ENCODE measurements at places on chromosomes 5 and 9.

DNA sequence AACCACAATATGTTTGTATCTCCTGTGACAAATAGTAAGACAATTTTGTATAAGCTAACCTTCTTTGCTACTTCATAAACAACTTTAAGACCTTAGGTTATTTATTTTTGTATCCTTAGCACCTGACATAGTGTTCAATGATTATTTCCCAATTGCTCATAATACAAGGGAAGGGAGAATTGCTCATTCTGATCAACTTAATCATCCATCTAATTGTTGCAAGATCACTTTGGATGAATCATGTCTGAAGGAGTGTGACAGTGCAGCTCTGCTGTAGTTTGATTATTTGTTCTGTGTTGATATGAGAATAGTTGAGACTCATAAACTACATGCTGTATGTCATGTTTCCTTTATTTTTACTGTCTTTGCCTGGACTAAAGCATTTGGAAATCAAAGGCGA lies 721.3 kb upstream of the SEMA6A start:
- no peak for DNase-seq

DNA sequence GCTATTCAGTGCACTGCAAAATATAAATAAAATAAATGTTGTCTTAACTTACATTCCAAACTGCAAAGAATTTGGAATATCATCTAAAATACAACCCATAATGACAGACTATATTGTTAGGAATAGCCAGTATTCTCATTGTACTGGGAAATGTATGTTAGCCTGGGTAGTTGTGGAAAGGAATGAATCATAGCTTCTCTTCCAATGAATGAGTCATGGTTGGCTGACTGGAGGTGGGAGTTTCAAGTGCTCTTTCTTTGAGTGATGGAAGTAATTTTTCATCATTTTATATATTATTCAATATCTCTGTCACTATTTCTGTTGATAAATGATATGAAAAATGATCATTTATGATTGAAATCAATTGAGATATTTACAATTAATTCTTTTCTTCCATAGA lies 158.6 kb upstream of the ARRDC3 start:
- DNase-seq, result no peak

DNA sequence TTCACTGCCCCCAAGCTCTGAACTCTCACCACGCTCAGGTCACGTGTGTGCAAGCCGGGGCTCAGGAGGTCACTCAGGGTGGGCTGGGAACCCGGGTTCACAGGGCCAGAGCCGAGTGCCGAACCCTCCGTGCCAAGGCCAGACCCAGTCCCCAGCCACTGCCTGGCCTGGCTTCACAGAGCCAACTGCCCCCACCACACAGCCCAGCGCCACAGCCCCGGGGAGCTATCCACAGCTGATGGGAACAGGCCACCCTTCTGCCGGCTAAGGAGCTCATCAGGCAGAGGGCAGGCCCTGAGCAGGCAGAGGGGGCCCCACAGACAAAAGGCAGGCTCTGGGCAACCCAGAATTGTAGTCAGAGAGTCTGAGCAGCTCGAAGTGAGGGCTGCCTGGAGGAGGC lies 117.0 kb downstream of the VAV2 start:
- DNase-seq, result no peak

DNA sequence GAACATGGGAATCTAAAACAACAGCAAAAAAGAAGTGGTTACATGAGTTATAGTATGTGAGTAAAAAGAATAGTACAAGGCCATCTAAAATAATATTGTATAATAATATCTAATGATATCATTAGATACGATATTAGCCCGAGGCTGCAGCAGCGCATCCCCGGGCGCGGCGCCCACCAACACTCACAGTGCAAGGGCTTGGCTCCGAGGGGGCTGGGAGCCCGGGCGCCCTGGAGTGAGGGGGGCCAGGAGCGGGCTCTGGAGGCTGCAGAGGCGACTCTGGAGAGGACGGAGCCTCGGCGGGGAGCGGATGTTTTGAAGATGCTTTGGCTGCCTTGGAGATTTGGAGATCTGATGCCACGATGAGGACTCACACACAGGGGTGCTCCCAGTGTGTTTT lies 68.1 kb upstream of the TMEM252 start:
- no peak for DNase-seq

DNA sequence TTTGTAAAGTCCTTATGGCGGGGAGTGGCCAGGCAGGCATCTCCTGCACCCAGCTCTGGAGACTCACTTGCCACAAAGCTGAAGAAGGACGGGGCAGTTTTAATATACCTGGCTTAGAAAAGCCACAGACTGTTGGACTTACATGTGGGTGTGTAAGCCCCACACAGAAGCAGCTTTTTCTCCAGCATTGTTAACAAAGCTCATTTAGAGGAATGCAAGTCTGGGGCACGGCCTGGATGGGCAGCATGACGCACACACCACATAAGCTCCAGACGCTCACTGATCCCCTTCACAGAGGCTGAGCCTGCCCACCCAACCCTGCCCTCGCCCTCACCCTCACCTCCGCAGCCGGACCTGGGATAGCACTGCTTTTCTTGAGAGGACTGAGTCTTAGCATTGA lies 58.0 kb upstream of the PDE8B start:
- DNase-seq, result no peak

DNA sequence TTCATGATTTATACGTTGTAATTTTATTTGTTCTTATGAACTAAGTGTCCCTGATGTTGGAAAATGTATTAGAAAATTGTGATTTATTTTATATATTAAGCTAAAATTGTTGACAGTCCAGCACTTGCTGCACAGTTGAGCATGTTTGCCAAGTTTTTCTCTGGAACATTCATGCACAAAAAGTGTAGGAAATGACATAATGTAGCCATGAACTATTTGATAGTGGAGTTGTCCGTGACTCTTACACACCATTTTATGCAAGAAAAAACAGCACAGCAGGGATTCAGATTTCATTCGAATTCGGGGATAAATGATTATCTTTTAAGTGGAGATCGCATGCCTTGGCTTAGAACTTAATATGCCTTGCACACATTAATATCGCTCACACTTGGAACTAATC lies 708.6 kb upstream of the WWC1 start:
- no peak for DNase-seq

GRCh38 chr5:83590966-83591365 lies 119.4 kb downstream of the VCAN start:
- DNase-seq, result no peak

DNA sequence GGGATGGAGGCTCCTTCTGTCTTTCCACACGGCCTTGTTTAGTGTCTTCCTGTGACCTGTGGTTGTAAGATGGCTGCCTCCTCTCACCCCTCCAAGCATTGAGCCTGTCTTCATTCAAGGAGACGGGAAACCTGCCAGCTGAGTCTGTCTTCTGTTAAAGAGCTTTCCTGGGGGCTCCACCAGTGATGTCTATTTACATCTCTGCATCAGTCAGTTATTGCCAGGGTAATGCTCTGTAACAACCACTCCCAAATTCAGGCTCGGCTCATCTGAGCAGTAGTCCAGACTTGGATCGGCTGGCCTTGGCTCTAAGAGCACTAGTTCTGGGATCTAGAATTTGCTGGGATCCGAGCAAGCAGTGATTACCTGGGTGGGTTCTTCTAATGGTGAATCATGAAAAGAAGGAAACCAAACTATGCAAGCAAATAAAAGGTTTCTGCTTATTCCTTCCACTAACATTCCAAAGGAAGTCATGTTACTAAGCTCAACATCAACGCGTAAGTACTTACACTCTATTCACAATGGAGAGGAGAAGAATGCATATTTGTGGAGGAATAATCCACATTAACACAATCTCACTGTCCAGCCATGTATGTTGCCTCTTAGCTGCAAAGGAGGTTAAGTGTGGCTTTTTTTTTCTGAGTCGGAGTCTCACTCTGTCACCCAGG lies 61.7 kb downstream of the GALNT12 start:
- DNase-seq, result no peak

- no peak for DNase-seq
Observed at GRCh38 chr9:113868501-113868900, 7.6 kb upstream of the ZNF618 start.

DNA sequence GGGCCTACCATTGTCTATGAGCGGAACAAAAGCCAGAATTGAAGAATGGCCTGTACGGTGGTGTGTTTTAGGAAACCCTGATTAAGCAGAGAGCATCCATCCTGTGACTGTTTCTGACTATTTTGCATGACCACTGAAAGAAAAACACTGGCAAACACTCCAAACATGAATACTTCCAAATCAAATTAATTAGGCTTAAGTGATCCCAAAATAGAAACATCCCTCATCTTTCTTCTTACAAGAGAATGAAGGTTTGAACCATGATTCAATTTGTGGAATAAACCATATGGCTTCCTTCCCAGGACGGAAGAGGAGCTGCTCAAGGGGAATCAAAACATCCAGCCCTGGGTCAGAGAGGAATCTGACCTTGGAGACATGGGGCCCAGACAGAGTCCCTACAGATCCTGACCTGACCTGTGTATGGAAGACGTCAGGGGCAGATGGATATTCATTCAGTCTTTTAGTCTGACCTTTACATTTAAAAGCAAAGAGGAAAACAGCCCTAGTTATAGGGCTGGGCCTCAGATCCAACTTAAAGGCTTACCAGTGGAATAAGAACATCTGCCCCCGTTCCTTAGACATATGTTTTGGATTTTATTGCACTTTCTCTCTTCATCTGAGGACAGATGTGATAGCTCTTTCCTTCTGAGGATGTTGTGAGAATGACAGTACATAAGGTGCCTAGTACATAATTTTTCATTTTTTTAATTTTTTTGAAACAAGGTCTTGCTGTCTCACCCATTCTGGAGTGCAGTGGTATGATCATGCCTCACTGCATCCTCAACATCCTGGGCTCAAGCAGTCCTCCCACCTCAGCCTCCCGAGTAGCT lies 17.6 kb upstream of the RECK start:
- DNase-seq, result no peak

- DNase-seq, result no peak
Observed at GRCh38 chr5:146338774-146339714, at the start of gene POU4F3. TSS of gene POU4F3 (plus strand) at chr5:146338839. CDS start at chr5:146339113, 274 bp downstream.

GRCh38 chr9:90741036-90741435 lies 60.6 kb upstream of the SYK start:
- DNase-seq, result no peak

DNA sequence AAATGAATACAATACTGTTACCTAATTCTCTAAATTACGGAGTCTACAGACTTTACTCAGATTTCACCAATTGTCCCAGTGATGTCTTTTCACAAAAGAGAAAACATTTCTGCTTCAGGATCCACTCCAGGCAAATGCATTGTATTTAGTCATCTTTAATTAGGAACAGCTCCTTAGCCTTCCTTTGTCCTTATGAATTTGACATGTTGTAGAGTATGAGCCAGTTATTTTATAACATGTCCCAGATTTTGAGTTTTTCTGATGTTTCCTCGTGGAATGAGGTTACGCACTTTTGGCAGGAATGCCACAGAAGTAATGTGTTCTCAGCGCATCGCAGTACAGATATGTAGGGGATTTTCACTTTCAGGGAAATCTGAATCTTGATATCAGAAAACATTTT lies 10.5 kb downstream of the HABP4 start:
- DNase-seq, result no peak

DNA sequence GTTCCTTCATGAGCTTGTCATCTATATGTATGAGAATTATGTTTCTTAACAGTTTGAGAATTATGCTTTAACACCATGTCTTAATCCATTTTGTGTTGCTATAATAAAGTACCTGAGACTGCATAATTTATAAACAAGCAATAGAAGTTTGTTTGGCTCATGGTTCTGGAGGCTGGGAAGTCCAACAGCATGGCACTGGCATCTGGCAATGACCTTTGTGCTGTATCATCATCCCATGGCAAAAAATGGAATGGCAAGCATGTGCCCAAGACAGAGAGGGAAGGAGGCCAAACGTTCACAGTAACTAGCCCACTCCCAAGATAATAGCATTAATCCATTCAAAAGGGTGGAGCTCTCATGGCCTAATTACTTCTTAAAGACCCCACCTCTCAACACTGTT lies 67.6 kb downstream of the MTX3 start:
- DNase-seq, result no peak

GRCh38 chr9:4098031-4098430 lies 201.8 kb downstream of the GLIS3 start:
- DNase-seq, result no peak

GRCh38 chr5:86878250-86878649 lies 260.5 kb downstream of the COX7C start:
- no peak for DNase-seq

DNA sequence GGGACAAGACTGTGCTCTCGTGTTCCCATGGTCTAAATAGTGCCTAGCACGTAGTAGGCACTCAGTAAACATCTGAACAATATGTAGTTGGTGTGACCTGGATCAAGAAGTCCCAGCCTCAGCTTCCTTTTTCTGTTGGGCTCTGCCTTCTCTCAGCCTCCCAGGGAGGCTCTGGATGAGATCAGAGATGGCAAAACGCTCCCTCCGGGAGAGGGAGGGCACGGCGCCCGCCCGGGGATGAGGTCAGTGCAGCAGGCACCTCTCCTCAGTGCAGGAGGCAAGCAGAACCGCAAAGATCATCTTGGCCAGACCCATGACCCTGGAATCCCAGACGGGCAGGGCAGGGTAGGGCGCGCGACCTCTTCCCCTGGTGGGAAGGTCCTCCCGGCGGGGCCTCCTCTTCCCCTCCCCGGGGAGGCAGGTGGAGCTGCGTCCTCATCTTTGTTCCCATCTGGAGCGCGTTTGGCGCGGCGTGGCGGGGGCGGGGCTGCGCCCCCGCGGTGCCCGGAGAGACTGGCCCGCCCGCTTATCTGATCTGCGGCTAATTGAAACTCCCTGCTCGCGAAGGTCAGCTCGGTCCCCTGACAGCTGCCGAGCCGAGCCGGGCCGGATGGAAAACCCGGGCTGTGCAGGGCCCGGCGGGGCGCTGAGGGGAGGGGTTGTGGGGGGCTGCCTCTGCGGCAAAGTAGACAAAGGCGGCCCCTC lies 60.9 kb downstream of the CXXC5 start:
- no peak for DNase-seq

GRCh38 chr5:96565582-96566265 lies 96.5 kb upstream of the CAST start:
- DNase-seq, result no peak

DNA sequence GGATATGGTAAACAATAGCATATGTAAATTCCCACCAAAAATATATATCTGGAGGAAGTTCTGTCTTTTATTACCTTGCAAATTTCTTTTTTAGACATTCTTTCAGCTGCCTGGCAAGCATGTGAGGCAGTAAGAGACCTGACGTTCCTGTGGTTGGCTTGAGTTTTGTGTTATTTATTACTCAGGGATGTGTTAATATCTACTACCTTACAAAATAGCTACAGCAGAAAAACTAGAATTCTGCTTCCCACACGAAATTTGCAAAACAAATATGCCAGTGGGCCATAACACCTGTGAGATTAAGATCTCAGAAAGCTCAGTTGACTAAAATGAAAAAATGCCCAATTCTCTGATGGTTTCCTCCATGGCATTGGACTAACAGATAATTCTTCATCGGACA lies 274.2 kb downstream of the TMEM167A start:
- no peak for DNase-seq

- DNase-seq, result no peak
Observed at GRCh38 chr5:60173667-60174066, 280.1 kb upstream of the PDE4D start.

- no peak for DNase-seq
Observed at GRCh38 chr9:5425006-5425628, 12.6 kb downstream of the PLGRKT start.

DNA sequence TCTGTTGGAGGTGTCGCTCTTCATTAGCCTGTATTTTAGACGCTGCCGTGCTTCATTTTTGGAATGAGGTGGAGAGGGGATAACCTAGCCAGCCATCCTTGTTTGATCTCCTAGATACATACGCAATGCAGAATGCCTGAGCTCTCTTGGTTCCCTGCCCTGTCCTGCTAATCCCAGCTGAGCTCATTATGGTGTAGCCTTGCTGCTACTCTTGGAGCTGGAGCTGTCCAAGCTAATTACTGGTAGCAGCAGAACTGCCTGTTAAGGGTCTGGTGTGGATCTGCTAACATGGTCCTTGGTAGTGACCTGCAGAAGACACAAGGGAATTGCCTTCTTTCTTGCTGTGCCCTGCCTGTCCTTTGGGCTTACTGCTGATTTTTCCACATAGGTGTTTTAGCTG lies 207.9 kb downstream of the CNTLN start:
- no peak for DNase-seq

All from effector CD4-positive, alpha-beta T cell (primary cell).